ENCODE measurements at places on chromosomes 13 and 19.

DNA sequence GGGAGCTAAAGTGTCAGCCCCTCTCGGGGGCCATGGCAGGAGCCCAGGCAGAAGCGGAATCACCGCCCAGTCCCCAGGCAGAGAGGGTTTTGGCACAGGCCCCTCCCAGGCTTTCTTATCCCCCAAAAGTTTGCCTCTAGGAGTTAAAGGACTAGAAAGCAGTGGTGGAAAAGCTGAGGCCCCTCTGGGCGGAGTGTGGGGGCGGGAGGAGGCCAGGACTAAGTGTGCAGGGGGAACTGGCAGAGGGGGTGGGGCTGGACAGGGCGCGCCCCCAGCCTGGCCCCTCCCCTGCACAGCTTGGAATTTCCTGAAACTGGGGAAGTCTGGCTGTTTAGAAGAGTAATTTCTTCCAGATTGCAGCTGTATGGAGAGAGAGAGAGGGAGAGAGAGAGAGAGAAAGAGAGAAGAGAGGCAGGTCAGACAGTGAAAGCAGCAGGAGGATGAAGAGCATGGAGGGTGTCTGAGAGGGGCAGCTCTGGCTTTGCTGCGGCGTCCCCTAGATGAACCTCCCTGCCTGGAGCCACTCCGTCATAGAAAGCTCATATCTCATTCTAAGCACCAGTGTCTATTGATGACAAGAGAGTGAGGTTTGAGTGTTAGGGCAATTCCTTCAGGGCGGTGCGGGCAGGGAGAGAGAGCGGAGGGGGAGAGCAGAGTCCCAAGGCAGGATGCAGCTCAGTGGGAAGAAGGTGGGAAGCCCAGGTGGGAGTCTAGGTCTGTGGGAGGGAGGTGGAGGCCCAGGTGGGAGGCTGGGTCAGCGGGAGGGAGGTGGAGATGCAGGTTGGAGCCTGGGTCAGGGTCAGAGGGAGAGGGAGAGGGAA, at the start of gene CDC42EP5:
Gene CDC42EP5 (minus strand): TSS at position 226 of the 821 bp plus-strand sequence. CDS start 7,749 bp downstream, outside the sequence.
- DNase-seq: peak; percentile 91

DNA sequence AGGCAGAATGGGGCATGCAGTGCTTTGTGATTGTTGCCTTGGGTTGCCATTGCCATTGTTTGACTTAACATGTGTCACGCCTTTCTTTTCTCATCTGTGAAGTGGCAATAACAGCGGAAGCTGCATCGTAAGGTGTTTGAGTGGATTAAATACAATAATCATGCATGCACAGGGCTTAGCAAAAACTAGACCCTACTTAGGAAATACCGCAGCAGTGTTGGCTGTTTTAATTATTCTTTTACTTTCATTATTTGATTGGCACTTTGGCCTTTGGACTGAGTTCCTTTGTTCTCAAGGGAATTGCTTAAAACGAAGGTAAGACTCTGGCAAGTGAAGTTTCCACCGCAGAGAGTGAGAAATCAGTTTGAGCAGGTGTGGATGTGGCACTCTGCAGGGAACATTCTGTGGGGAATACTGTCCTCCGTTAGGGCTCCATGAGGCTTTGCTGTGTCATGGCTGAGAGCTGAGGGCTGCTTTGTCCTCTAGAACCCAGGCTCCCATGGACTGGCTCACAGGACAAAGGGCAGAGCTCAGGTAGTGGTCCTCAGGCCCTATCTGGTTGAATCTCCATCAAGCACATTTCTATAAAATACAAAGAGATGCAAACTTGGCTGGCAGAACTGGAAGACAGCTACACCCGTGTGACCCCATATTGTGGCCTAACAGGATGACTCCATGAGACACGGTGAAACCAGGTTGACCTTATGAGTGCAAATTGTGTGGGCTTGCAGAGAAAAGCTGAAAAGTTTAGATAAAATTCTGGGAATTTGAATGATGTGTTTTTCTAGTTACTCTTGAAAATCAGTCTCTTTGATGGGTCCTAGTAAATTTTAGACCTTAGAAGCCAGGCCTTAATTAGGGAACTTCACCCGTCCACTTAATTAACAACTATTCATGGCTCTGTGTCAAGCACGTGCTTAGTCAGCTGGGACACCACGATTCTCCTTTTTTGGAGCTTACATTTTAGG, 407.2 kb downstream of the KCNRG start:
- no peak for DNase-seq

GRCh38 chr13:29849071-29849631, 1.3 kb downstream of the UBL3 start:
- DNase-seq: peak; percentile 8

DNA sequence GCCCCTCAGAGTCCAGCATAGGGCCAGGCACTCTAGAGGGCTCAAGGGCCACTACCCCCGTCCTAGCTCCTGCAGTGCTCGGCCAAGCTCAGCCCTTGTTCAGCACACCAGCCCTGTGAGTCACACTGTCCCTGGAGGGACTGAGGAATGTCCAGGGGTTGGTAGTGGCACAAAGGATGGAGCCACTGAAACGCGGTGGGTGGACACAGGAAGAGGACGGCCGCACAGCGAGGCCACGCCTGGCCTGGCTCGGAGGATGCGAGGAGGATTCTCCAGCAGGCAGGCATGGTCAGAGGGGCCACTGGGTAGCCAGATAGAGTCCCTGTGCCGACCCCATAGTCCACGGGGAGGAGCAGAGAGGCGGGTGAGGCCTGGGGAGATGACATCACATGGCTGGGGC, 45.7 kb downstream of the C1QTNF9 start:
- no peak for DNase-seq

DNA sequence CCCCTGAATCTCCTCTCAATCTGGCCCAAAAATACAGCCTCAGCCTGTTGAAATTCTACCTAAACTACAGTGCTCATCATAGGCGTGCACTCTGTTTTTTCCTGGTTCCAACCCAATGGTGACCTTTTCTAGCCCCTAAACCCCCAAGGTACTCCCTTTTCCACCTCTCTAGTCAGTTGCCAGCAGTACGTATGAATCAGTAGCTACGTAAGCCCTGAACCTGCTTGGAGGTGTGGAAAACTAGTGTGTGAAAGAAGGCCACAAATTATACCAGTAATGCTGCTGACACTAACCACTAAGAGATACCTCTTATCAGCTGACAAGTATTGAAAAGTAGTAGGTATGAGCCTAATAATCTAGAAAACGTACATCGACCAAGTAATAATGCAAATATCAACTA, 60.9 kb downstream of the FOXO1 start:
- DNase-seq: no peak

- DNase-seq: peak; percentile 68
These were observed 20.0 kb upstream of the ZDHHC20 start for GRCh38 chr13:21478881-21479808.

GRCh38 chr19:44747739-44748425, 626 bp upstream of the BCL3 start:
- peak; percentile 66 for DNase-seq

DNA sequence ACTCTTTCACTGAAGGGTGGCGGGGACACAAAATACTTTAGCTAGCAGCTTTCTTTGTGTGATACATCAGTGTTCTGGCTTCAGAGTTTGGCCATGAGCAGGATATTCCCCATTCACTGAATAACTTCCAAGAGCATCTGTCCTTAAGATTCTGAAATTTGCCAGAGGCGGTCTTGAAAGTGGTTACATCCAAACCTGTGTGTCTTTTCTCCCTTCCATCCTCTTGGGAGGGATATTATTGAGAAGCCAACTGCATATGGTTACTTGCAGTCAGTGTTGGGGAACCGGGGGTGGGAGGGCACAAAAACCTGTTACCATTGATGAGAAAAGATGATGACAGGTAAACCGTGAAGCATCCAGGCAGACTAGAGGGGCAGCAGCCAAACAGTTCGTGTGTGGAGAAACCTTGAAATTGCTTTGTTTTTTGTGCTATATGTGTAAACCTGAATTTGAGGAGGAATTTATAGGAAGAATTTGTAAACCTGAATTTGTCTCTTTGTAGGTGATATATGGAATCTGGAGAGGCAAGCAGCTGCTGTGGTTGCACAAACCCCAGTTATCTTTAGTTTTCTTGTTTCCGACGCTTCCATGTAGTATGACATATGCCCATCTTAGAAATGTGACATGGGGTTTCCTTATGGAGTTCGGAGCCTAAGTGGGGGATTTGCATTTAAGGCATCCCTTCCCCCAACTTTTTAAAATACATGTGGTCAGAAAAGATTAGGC, 104.8 kb downstream of the WDFY2 start:
- no peak for DNase-seq

GRCh38 chr19:55855160-55855559, 18.8 kb downstream of the NLRP4 start:
- DNase-seq: no peak

- DNase-seq: no peak
These were observed 1.8 kb downstream of the APOC4 start for GRCh38 chr19:44943801-44944249.

DNA sequence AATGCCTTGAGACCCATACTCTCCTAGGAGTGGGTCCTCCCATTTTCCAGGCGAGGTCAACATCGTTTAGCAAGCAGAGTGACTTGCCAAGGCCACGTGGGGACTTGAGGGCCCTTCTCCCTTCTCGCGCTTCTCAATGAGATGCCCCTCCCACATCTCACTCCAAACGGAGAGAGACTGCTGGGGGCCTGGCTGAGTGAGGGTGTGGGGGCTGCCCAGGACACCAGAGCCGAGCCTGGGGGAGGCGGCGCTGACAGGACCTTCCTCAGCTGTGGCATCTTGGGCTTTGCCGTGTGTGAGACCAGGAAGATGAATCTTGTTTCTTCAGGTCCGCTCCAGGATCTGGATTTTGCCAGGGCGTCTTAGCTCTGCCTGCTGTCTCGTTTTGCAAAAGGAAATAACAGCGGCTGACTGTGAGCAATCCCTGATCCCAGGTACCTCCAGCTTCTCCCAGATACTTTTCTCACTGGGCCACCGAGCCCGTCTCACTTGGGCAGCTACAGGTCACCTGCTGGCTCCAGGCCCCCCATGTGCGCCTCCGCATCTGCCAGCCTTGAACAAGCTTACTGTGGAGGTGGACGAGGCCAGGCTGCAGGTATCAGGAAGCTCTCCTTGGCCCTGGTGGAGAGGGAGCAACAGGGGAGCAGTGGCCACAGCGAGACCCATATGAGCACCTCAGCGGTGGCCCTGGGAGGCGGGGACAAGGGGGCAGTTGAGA, 6.0 kb downstream of the COX6B2 start:
- DNase-seq: no peak

DNA sequence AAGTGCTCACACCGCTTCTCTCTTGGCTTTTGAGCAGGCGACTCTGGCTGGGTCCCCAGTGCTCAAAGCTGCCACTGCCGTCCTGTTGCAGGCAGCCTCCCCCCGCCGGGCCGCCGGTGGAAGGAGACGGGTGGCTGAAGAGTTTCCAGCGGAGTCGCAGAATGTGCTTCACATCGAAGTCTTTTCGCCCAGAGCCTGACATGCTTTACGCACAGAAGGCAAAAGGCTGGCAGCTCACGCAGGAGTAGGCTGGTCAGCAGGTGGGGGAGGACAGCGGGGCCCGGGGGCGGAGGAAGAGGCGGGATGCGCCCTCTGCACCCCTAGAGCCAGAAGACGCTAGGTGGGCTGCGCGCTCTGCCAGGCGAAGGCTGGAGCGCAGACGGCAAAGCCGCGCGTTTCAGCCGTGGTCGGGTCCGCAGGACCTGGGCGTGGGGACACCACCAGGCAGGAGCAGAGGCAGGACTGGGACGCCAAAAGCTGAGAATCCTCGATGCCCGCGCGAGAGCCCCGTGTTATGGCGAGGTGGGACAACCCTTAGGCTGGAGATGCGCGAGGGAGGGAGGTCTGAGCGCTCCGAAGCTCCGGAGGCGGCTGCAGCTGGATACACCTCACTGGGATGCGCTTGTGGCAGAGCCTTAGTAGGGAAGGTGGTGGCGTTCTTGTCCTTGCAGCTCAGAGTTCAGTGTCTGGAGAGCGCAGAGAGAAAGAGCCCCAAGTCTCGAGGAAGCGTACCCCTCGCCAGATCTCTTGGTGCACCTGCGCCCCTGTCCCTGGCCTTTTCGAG, at the start of gene ATXN8OS:
Gene ATXN8OS (plus strand): TSS at position 329 of the 784 bp plus-strand sequence.
- no peak for DNase-seq

- DNase-seq: no peak
These were observed 34.2 kb upstream of the ARGLU1 start for GRCh38 chr13:106602178-106602577.

DNA sequence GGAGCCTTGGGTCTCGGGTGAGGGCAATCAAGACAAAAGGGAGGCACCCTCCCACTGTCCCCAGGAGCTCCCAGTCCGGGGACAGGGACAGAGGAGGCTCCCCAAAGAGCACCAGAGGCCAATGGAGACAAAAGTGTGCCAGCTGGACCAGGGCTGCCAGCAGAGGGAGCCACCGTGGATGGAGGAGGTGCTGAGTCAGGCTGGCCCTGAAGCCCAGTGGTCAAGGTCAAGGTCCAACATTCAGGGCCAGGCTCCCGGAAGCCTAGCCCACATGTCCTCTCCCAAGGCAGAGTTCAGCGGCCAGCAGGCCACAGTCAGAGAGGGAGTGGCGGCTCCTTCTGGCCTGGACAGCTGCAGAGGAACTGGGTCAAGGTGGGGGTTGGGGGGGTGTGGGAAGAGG, 8.4 kb downstream of the COL5A3 start:
- no peak for DNase-seq

DNA sequence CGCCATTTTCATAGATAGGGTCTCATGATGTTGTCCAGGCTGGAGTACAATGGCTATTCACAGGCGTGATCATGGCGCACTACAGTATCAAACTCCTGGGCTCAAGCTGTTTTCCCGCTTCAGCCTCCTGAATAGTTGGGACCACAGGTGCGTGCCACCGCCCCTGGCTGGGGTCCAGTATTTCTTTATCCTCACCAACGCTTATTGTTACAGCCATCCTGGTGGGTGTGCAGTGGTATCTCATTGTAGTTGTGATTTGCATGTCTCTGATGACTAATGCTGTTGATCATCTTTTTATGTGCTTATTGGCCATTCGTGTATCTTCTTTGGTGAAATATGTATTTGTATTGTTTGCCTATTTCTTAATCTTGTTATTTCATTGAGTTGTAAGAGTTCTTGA, 49.0 kb downstream of the SIPA1L3 start:
- no peak for DNase-seq

DNA sequence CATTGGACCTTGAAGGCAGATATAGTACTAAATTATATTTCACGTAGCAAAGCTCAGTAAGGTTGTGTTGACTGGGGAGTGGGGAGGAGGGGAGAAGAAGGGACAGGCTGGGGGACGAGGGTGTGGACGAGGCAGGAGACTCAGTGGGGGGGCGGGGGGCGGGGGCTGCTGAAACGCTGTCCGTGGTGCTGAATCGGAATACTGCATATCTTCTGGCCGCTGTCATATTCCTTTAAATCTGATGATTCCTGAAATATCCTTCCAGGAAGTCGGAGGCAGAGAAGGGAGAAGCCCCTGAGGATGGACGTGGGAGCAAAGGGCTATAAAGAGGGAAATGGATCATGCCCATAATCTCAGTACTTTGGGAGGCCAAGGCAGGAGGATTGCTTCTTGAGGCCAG, 34.7 kb upstream of the CASP14 start:
- DNase-seq: no peak

- no peak for DNase-seq
These were observed 14.0 kb upstream of the NAA16 start for GRCh38 chr13:41296879-41297646.
